ENCODE measurements at places on chromosomes 3 and 15.

DNA sequence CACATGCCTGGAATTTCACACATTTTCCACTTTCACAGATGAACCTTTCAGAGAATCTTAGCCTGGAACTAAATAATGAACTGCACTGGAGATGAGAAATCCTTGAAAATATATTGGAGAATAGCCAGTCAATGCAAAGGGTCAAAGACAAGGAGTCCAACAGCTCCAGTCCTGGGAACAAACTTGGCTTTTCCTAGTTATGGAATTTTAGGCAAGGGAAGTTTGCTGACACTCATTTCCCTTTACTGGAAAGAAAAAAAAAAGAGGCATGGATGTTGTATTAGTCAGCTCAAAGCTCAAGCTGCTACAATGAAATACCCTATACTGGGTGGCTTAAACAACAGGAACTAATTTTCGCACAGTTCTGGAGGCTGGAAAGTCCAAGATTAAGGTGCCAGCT lies 690.8 kb upstream of the ARPP21 start:
- no peak for DNase-seq

- DNase-seq, result no peak
Measured at GRCh38 chr3:49415931-49416601, 3.8 kb downstream of the TCTA start.

- DNase-seq, result no peak
Measured at GRCh38 chr15:58036579-58036978, 28.9 kb downstream of the ALDH1A2 start.

- no peak for DNase-seq
Measured at GRCh38 chr3:147030274-147030673, 376.1 kb downstream of the ZIC4 start.

- DNase-seq, result no peak
Measured at GRCh38 chr15:95894407-95894956, 436.0 kb upstream of the NR2F2 start.

- no peak for DNase-seq
Measured at GRCh38 chr3:142574665-142575064, 3.9 kb downstream of the ATR start.

- no peak for DNase-seq
Measured at GRCh38 chr15:77094397-77095030, 23.6 kb upstream of the TSPAN3 start.

- no peak for DNase-seq
Measured at GRCh38 chr3:172033396-172033795, 6.0 kb upstream of the FNDC3B start.

DNA sequence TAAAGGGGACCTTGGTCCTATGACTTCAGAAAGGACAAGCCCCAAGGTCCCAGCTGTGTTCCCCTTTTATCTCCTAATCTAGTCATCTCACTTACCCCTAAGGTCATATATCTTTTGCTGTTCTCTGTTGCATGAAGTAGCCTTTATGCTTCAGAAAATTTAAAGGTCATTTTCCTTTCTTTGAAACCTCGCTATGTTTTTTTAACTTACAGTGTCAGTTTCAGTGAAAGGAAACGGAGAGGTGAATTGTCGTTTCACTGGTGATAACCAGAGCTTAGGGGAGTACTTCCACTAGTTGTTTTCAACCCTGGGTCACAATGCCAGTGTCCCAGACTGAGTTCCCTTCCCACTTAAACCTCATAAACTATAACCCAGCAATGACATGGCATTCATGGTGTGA lies 357.4 kb downstream of the GAP43 start:
- no peak for DNase-seq

DNA sequence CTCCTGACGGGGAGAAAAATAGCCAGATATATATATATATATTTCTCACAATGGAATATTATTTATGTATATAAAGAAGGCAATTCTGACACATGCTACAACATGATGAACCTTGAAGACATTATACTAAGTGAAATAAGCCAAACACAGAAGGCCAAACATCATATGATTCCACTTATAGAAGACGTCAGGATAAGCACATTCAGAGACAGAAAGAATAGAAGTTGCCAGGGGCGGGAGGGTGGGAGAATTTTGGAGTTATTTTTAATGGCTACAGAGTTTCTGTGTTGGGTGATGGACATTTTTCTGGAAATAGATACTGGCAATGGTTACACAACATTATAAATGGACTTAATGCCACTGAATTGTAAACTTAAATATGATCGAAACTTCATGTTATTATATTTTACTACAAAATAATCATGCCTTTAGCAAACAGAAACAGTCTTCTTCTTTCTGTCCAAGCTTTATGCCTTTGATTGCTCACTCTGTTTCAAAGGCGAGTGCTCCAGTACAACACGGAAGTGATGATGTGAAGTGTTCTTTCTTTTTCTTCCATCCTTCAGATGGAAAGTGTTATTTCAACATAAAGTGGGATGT lies 514.0 kb downstream of the OCA2 start:
- no peak for DNase-seq

DNA sequence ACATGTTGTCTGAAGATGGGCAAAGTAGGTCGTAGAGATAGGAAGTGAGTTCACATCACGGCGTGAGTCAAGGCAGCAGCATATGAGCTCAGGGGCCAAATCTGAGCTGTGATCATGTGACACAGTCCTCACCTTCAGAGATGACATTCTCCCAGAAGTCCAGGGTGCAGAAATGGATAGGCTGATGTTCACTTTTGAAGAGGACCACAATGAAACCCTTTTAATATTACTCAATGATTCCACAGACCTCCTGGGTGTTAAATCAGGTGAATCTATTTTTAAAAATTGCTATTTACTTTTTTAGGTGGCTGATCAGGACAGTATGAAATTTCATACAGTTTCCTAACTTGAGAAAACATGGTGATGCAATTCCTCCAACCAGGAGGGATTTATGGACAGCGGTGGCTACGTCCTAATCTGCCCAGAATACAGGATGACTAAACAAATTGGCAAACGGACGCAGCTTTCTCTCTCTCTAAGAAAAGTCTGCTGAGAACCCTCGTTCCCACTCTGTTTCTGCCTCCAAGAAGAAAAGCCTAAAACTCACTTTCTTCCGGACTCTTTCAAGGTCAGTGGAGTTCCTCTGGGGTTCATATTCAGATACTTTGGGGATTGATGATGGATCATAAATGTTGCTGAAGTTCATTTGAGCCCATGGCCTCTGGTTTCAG lies 34.4 kb downstream of the B3GNT5 start:
- no peak for DNase-seq

GRCh38 chr3:77468626-77469020 lies 428.7 kb downstream of the ROBO2 start:
- DNase-seq, result no peak

DNA sequence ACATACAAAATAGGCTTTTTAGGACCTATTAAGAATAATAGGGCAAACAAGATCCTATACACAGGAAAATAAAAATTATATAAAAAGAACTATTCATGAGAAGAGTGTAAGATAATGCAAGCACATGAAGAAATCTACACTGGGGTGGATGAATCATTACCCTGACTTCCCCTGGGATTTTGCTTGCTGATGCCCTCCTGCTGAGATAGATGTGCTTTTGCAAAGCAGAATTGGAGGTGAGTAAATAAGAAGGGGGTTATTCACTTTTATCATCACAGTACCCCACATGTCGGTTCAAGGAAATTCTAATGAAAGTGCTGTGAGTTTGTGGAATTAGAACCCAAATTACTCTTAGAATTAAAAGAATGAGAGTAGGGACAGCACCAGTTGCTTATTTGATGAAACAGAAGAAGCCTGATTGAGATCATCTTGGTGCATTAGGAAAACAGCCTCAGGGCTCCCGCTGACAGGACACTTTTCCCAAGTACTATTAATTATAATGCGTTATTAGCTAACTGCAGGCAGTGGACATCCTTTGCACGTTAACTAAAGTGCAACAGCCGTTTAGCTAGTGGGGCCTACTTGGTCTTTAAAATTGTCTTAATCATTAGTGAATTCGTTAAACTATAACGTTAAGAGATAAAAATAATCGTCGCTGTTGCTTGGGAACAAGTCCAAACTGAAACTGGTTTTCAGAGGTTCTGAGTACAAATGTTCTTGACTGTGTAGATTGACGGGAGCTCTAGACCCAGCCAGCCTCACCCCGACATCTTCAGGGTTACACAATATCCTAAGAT lies 48.4 kb downstream of the SLC2A2 start:
- no peak for DNase-seq

DNA sequence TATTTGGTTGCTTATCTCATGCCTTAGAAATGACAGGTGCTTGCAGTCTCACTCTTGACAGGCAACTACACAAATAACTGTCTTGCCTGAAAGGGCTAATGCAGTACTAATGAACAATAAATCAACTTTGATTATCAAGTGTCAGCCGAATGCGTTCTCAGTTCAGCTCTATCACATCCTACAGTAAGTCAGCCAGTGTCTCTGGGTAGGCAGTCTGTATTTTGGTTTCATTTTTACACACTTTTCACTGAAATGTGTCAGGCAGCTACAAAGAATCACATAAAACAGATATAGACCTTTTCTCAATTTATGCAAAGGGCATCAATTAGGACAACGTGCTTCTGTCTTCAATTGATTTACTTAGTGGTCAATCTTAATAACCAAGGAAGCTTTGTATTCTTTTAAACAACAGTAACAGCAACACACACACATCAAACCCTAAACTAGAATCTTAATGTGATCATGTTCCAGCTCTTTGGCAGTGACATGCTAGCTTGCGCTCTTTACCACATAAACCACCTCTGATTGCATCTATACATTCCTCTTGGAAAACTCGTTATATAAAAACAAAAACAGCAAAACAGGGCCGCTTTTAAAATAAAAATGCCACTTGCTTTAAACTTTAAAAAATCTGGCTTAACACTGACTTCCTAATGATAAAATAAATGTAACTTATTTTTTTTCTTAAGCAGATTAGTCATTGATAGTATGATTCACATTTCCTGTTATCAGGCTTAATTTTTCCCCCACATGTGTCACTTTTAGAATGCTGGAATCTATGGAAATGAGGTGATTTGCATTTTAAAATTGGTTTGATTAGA lies 520.4 kb downstream of the FOXP1 start:
- DNase-seq, result no peak

DNA sequence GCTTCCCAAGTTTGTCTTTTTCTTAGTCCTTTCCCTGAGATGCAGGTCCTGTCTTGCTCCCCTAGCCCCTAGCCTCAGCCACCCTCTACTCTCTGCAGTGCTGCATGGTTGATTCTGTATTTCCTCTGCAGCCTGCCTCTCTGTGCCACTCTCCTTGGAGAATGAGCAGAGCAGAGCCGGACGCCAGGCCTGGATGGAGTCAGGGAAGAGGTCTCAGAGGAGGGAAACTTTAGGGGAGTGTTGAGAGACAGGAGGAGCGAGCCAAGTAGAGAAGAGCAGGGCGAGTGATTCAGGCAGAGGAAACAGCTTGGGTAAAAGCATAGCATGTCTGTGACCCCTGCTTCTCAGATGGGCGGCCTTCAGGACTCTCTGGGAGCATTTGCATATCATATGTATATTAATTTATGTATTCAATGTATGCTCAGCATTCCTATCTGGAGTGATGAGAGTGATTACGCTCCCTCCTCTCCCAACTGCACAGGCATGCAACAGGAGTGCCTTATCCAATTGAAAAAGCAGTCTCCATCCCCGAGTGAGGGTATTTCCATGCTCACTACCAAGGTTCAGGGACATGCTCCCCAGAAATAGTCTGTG lies 166.7 kb downstream of the RORA start:
- no peak for DNase-seq

DNA sequence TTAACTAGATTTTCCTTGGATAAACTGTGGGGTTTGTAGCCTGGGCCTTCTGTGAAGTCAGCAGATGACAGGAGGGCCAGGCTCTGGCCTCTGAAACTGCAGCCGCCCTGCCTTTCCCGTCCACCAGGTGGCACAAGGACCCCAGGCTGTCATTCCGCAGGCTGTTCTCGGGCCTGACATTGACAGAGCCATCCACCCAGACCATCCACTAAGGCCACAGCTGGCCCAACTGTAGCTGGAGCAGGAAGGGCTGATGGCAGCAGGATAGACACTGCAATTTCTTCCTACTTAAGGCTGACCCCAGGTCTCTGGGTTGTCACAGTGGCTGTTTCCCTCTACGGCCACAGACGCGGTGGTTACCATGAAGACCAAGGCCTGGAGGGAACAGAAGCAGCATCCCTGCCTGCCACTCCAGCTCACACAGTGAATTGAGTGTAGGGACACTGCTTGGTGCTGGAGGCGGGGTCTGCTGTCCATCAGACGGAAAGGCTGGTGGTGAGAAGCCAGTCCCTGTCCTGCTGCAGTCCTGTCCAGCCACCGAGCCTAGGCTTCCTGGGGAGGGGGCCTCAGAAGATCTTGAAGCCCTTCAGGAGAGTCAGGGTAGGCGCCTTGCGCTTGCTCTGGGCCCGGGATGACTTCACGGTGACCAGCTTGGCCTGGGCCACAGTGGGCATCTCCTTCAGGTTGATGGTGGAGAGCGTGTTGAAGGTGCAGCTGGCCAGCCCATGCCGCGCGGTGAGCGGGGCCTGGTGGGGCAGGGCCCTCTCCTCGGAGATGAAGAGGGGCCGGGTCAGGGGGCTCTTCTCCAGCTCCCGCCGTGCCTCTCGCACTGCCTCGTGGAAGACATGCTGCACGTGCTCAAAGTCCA lies 9.4 kb downstream of the SLC51B start:
- peak; percentile 70 for DNase-seq

- no peak for DNase-seq
Measured at GRCh38 chr3:169509780-169510692, 153.5 kb downstream of the MECOM start.

- no peak for DNase-seq
Measured at GRCh38 chr3:95459706-95460105, 1354.7 kb upstream of the EPHA6 start.

DNA sequence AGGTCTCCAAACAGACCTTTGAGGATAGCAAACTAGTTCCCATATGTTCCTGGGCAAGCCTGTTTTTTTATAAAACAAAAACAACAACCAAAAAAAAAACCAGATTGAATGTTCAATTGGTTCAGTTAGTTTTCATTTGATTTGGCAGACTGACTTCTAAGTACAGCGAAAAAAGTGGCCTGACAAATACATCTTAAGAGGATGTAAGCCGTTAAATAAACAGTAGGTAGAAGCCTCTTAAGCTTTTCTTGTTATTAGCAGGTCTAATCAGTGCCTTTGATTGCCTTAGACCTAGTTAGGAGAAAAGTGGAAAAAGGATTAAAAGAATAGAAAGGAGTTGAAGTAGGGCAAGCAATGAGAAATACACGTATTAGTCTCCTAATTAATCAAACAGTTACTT lies 13.2 kb downstream of the TSC22D2 start:
- DNase-seq, result no peak

DNA sequence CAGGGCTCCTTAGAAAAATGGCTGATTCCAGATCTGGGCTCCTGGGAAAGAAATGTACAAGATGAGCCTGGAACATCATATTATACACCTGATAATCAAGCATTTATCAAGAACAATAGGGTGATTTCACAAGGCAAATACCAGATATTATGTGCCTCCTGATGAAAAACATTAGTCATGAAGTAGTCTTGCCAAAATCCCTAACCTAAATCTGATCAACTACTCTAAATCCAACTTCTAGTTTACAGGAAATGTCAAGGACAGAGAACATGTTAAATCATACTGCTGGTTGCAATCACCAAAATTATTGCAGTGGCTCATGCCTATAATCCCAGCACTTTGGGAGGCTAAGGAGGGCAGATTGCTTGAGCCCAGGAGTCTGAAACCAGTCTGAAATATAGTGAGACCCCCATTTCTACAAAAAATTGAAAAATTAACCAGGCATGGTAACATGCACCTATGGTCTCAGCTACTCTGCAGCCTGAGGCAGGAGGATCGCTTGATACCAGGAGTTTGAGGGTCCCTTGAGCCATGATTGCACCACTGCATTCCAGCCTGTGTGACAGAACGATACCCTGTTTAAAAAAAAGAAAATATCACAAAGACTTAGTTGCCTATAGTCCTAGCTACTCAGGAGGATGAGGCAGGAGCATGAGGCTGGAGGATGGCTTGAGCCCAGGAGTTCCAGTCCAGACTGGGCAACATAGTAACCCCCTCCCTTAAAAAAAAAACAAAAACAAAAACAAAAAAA lies 34.9 kb upstream of the ATP13A3 start:
- DNase-seq, result no peak
